KBM-7 (cell line): ENCODE measurements at places on chromosomes 2 and 18.
A peak's percentile ranks its signal among the peaks of the same experiment; 100 is the strongest.

DNA sequence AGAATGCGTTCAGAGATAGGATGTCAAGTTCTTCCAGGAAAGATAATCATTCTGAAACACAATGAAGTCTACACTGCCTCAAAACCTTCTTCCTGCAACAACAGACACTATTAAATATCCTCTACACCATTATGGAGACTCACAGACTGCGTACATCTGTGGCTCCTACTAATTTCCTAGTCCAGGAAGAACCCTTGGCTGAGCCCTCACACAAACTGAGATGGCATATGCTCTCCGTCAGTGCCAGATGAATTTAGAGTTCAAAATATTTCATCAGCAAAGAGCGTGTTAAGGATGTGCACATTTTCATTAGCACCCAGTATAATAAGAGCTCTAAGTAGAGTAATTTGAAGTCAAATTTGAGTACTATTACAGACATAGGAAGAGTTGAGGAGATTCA is 117.2 kb downstream of the TCF4 start:
- DNase-seq: no peak

- DNase-seq: no peak
These were observed 115.5 kb downstream of the DSC3 start for GRCh38 chr18:30927042-30927441.

GRCh38 chr2:30422444-30423040 is 24.5 kb upstream of the LCLAT1 start:
- DNase-seq: no peak

DNA sequence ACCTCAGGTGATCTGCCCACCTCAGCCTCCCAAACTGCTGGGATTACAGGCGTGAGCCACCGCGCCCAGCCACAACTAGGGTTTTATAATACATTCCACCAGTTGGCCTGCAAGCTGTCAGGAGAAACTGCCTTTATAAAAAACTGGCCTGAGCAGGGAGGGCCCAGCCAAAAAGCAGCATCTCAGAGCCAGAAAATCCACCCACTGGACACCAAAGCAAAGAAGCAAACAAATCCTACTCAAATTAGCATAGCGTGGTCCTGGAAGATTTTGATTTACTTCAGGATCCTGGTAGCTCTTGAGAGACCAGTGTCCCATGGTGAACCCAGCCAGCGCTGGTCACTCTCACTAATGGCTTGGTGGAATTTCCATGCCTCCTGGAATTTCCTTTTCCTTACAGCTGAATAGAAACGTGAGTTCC is 60.0 kb upstream of the PXDN start:
- DNase-seq: no peak

DNA sequence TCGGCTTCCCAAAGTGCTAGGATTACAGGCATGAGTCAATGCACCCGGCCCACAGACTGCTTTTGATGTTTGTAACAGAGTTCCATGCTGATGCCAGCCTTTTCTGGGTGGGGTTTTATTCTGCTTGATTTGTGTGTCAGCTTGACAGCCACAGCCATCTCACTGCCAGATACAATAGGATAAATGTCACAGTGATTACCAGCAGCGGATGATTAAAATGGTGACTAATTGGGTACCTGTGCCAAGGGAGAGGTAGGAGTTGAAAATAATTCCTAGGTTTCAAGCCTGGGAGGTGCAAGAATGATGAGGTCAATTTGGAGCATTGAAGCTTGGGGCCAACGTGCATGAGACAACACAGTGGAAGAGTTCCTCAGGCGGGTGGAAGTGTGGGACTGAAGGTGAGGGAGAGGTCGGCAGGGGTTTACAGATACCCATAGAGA is 39.4 kb downstream of the SH2D6 start:
- DNase-seq: no peak

- DNase-seq: no peak
These were observed 138.0 kb upstream of the ASB18 start for GRCh38 chr2:236402033-236402790.

DNA sequence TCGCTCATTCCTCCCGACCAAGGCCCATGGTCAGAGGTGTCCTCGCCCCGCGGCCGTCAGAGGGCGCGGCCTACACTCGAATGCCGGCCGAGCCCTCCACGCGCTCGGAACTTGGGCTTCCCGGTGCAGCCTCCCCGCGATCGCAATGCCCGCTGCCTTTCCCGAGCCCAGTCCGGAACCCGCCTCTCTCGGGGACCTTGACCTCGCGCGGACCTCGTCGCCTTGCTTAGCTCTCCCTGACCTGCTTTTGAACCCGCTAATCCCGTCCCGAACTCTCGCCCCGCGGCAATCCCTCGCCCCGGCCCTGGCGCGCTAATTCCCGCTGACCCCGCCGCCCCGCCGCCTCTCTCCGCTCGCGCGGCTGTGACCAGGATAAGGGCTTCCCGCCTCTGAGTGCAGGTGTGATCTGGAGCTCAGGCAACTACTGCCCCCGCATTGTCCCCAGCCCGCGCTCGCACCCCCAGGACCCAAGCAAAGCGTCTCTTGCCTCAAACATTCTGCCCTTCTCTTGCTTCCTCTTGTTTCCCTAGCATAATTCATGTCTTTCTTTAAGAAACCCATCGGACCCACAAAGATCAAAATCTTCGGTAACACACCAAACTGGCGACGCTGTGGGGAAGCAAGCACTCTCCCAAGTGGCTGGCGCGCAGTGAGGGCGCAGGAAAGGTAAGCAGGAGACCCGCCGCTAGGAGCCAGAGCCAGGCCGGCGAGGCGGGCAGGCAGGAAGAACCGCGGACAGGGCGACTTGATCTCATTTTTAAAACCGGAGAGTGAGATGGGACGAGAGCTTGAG is 46.6 kb upstream of the ATP6V1B1 start:
- no peak for DNase-seq

GRCh38 chr2:86274918-86275275 is 62.5 kb downstream of the REEP1 start:
- no peak for DNase-seq

- DNase-seq: no peak
These were observed 1072.8 kb upstream of the TMEFF2 start for GRCh38 chr2:193267496-193268002.

DNA sequence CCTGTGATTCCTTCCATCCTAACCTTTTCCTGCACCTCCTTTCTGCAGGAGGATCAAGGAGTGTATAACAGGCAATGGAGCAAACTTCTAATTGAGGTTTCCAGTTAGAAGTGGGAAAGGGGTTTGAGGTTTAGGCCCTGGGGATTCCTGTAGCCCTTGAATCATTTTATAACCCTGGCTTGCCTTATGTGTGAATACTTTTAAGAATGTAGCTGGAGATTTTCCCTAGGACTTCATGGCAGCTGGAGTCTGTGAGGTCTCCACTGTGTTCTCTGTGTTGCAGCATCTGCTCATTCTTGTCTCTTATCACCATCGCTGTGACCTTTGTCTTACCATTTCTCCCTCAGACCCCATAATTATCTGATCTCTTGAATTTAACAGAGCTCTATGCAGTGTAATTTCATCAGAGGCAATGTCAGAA is 370.2 kb upstream of the SLC14A2 start:
- no peak for DNase-seq

DNA sequence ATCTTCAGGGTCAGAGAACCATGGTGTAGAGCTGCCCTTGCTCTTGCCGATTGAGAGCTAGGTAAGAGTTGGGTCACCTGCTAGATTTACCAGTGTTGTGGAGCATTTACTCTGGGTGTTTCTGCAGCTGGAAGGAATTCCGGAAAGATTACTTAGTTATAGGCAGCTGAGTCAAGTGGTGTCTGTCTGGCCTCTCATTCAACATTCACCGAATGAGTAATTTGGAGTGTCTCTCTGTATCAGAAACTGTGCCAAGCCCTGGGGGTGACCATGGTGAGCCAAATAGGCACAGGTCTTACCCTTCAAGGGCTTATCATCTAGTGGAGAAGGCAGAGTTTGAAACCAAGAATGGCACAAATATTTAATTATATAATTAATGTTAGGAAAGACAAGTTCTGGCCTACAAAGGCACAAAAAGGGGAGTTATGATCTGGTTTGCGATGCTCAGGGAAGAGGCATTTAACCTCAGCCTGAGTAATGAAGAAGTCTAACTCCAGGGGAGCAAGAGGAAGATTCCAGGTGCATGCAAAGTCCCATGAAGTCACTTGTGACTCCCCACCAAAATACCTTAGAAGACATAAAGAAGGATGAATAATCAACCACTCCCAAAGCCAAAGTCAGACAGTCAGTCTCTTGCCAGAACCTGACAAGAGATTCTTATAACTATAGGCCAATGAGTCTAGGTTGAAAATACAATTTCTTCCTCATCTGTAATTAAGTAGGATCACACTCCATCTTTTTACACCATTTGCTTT is 12.5 kb downstream of the SETBP1 start:
- no peak for DNase-seq

DNA sequence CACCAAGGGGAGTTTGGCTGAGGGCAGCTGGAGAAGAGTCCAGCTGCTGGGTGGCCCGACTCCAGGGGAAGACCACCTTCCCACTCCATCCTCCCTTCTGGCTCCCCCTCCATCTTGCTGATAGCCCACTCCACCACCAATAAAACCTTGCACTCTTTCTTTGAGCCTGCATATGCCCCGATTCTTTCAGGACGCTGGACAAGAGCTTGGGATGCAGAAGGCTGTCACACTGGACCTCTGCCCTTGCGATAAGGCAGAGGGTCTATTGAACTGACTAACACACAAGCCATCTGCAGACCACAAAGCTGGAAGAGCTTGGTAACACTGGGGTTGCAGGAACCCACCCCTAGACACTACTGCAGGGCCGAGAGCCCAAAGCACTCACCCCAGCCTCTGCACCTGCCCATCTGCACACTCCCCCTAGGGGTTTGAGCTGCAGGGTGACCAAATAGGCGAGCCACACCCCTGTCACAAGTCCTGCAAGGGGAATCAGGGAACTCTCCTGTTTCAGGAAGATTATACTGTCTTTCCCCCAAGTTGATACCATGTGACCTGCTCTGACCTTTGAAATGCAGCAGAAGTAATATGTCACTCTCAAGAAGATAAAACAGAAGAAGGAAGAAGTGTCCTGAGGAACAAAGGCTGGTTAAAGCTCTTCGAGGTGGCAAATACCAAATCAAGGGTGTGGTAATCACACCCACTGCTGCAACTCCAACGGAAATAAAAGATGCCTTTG is 70.5 kb downstream of the SMAD4 start:
- DNase-seq: no peak

GRCh38 chr18:43866696-43867095 is 589.4 kb upstream of the SYT4 start:
- no peak for DNase-seq

- no peak for DNase-seq
These were observed 72.1 kb upstream of the NOSTRIN start for GRCh38 chr2:168730344-168730743.

GRCh38 chr2:192195548-192196418 is 1.1 kb upstream of the TMEFF2 start:
- peak; percentile 20 for DNase-seq

GRCh38 chr2:14631406-14632040 is 994 bp upstream of the LRATD1 start:
- DNase-seq: no peak

DNA sequence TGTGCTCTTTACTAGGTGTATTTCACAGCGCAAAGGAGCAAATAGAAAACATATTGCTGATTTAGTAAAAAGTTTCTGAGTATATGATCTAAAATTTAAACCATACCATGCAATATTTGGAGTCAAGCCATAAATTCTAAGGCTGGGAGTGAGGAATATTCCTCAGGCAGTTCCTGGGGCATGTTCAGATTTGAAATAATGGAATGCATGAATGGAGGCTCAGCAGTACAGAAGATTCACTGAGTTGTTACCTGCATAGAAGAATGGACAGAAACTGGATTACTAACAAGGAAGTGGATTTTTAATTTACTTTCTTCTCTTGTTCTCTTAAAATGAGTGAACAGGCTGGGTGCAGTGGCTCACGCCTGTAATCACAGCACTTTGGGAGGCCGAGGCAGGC is 441.0 kb upstream of the MAP2 start:
- no peak for DNase-seq
